ENCODE measurements at places on chromosomes 12 and 14.

GRCh38 chr14:57254884-57255283 lies 13.8 kb downstream of the EXOC5 start:
- DNase-seq = no peak

DNA sequence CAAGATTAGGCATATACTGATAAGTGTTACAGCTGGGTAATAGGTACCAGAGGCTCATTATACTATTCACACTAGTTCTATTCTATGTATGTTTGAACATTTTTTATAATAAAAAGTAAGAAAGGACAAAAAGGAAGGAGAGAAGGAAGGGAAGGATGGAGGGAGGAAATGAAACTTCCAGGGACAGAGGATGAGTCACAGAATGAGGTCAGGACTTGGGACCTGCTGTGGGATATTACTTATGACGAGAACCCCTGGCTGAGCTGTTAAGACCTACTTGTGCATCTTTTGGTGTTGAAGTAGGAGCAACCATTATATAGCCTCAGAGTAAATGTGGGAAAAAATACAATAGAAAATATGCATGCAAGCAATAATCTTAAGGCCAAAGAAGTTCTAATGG lies 16.7 kb upstream of the TMEM260 start:
- DNase-seq = no peak

- no peak for DNase-seq
Observed at GRCh38 chr14:96734076-96734622, 63.0 kb upstream of the VRK1 start.

DNA sequence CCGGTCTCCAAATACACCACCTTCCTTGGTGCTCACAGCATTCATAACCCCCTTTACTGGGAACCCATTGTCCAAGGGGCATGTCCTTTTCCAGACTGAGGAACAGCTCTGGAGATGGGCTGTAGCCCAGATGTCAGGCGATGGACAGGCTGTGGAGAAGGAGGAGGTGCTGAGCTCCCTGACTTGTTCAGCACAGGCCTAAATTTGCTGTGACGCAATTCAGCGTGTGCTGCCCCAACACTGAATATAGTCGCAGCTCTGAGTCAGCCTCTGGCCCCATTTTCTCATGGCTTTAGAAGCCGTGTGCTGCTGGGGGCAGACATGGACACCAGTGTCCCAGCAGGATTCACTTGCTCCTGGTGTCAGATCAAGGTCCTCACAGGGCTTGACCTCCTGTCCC lies 269.1 kb downstream of the EMP1 start:
- no peak for DNase-seq

GRCh38 chr12:22733756-22734155 lies 108.8 kb downstream of the ETNK1 start:
- DNase-seq = no peak

DNA sequence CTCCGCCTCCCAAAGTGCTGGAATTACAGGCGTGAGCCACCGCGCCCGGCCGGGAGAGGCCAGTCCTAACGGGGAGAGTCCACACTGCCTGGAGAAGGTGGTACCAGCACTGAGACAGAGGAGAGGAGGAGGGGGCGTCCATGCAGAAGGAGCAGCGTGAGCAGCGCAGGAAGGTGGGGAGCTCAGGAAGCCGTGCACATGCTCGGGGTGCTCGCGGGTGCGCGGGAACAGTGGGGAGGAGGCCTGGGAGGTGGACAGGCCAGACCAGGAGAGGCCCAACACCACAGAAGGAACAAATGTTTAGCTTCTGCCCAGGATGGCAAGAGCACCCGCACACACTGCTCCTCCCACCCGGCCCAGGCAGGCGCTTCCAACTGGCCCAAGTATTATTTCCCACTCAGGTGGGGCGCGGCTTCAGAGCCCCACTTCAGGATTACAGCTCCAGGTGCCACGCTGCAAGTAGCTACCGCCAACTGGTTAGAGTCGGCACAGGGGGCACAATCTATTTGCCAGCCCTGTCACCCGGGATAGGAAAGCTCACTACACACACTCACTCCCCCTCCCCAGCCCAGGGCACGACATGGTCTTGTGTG lies 80.8 kb upstream of the BCL11B start:
- no peak for DNase-seq

- DNase-seq = no peak
Observed at GRCh38 chr12:92042791-92043531, 102.7 kb downstream of the BTG1 start.

DNA sequence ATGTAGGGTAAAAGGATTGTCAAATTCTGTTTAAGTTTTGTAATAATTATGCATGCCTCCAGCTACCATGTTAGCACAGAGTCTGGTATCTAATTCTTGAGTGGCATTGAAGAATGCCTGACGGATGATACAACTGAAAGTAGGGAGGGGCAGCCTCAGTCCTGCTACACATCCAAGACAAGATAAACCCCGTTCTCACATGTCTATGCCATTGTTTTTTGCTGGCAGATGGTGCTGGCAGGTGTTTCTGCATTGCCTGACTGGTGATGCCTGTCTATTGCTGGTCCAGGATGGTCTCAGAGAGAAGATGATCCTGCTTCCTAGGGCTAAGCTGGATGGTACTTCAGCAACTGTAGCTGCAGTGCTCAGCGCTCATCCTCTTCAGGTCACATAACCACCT lies 245.8 kb upstream of the NAV3 start:
- DNase-seq = no peak

- DNase-seq = no peak
Observed at GRCh38 chr14:31043379-31043778, 17.2 kb upstream of the STRN3 start.

DNA sequence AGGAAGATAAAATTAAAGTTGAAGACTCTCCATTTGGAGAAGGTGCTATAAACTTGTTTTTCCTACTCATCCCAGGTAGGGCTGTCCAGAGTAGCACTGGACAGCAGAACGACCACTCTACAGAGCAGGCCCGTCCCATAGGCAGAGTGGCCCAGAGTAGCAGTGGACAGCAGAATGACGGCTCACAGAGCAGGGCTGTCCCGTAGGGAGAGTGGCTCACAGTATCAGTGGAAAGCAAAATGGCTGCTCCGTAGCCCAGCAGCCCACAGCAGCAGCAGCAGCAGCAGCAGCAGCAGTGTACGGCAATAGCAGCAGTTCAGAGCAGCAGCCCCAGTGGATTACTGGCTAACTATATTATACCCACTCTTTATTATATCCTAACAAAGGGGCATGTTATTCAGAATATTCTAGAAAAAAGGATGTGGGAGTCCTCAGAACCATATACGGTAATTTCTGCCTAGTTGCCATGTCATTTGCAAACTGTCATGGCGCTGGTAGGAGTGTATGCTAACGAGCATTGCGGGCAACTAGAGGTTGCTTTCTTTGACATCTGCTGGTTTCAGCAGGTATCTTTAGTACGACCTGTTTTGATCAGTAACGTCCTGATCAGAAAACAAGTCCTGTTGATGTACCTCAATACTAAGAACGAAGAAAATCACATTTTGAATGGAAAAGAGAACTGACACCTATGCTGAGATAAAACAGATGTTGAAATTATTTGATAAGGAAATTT lies 567.3 kb downstream of the SLC16A7 start:
- no peak for DNase-seq

- no peak for DNase-seq
Observed at GRCh38 chr14:54047645-54048308, 91.2 kb upstream of the BMP4 start.

GRCh38 chr14:44812672-44813071 lies 149.1 kb downstream of the KLHL28 start:
- no peak for DNase-seq

DNA sequence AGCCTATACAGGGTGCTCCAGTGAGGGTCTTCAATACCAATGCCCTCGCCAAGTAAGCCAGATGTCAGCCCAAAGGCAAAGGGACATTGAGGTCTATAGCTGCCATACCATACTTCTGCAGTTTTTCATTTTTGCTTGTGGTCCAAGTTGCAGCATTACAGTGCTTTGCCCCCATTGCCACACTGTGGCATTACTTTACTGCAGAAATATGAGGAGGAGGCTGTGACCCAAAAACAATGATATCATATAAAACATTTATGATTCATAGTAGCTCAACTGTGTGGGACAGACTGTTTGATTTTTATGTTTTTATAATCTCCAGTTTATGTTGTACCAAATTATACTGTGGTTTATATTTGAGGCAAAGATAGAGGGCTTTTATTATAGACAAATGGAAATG lies 64.1 kb downstream of the KIAA0586 start:
- no peak for DNase-seq

- no peak for DNase-seq
Observed at GRCh38 chr12:128557231-128557630, 266.5 kb downstream of the SLC15A4 start.

GRCh38 chr12:96425951-96426350 lies 25.7 kb upstream of the CDK17 start:
- DNase-seq = no peak

- DNase-seq = no peak
Observed at GRCh38 chr12:71046215-71046614, 111.6 kb downstream of the TSPAN8 start.

DNA sequence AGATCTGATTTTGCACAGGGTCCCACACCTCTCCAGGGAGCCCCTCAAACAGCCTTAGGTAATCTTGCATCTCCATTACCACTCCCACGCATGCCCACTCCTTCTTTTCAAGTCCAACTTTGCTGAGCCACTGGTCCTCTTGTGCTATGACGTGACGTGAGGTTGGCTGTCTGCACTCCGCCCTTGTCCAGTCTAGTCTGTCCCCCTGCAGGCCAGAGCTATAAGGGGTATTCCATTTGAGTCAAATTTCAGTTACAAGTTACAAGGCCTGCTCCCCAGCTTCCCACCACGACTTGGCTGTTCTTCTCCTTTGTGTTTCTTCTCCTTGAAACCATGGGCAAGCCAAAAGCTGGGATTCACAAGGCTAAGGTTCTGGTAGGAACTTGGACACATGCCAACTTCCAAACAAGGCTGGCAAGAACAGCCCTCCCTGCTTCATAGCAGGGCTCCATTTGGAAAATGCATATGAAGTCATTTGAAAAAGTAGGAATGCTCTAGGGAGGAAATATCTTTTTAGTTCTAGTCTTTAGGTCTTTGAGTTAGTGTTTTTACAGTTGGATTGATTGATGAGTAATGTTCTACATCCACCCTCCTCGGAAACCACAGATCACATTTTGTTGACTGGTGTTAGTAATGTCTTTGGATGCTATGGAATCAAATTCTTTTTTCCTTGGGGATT lies 49.1 kb downstream of the KCNA1 start:
- DNase-seq = no peak

DNA sequence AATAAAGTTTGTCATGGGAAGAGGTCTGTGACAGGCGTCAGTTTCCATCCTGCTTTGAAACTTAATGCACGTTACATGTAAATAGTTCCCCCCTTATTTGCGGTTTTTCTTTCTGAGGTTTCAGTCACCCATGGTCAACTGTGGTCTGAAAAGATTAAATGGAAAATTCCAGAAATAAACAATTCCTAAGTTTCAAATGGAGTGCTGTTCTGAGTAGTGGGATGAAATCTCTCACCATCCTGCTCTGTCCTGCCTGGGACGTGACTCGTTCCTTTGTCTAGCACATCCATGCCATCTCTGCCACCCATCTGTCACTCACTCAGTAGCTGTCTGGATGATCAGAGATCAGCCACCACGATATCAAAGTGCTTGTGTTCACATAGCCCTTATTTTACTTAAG lies 51.3 kb upstream of the DICER1 start:
- DNase-seq = no peak

DNA sequence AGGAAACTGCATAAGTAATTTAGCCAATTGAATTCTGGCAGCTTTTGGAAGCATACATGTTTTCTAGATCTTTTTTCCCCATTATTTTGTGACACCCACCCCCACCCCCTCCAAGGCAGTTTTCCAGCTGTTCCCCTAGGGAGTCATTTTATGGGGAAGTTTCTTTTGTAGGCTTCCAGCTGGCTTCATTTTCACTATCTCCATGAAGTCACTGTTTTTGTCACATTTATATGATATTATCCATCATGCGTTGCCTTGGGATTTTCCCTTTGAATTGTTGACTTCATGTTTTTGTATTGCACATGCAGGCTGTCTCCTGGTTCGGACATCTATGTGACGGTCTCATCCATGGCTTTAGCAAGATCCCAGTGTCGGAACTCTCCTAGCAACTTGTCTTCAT lies 233.6 kb upstream of the RGS6 start:
- no peak for DNase-seq

DNA sequence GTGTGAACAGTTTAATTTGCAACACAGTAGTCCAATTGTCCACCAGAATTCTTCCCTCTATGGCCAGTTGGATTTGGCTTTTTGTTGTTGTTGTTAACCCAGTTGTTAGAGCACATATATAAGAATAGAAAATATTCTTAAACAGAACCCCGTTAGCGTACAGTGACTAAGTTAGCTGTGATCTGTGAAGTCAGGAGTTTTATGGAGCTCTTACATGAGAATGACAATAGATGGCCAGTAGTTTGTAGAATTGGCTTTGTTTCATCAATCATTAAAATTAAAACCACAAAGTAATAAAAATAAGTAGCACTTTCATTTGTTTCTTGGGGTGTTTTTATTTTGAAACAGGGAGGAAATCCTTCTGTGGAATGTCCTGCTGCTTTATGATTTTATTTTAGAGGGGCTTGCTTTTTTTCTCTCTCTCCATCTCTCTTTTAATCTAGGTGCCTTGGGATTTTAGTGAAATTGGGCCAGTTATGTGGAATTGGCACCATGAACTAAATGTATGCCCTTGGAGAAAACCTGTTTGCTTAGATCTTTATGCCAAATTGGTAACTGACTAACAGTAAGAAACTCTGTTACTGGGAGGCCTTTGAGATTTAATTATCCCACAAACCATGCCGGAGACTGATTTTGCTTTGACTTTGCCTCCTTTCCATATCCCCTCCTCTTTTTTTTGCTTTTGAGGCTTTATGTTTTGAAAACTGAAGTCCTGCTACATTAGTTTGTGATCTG lies 22.9 kb downstream of the FBXW8 start:
- no peak for DNase-seq

DNA sequence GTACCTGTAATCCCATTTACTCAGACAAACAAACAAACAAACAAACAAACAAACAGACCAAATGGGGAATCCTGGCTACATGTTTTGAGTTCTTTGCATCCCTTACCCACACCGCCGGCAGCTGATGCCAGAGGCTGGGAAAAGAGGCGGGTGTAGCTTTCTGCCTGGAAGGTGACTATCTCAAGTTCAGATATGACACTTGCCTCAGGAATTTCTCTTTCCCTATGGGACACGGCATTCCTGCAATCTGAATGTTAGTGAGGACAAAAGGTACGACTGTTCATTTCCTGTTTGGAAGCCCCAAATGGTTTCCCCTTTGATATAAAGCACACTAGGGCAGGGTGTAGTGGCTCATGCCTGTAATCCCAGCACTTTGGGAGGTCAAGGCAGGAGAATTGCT lies 2.9 kb downstream of the MYL2 start:
- no peak for DNase-seq
